Suprapubic skin (tissue), 4 donors: ENCODE measurements at places on chromosomes 7 and 10. TPM values are rescaled to one million over a fixed set of nuclear protein-coding genes. Genes with fewer than 3 reads are reported as not detected.

DNA sequence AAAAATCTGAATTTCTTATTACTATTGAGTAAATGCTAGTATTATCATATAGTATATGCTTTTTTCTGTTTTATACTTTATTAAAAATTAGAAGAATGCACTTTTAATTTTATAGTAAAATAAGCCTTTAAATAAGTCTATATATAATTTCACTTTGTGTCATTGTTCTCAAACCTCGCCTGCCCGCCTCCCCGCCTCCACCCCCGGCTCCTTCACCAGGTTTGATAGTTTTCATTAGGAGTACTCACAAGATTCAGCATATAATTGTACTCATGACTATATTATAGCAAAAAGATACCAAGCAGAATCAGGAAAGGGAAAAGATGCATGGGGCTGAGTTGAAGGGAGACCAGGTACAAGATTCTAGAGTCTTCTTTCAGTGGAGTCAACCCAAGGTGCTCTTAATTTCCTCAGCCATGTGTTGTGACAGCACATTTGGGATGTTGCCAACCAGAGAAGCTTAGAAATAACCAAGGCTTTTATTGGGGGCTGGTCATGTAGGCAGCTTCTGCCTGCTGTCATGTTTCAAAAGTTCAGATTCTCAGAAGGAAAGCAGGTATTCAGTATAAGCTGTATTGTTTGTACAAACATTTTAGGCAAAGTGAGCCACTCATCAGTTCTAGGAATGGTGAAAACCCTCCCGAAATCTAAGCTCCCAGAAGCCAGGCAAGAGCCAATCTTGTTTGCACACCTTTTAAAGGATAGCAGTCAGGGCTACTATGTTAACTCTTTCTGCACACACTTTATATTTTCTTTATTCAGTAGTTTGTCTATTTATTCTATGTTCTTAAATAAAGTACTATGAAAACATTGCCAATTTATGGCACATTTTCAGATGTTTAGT lies 12.3 kb downstream of the NHLRC2 start:
- H3K4me1 ChIP-seq = no peaks in the 10 kb centered on the region
- H3K36me3 ChIP-seq = peaks cover 3% of the 10 kb centered on the region
- H3K27me3 ChIP-seq = no peaks in the 10 kb centered on the region

- H3K27me3 ChIP-seq = no peaks in the 10 kb centered on the region
- H3K4me3 ChIP-seq = no peak overlapping the region
- peaks cover 2% of the 10 kb centered on the region for H3K4me1 ChIP-seq
- H3K27ac ChIP-seq = no peak overlapping the region
- H3K36me3 ChIP-seq = no peaks in the 10 kb centered on the region
These were observed 59.4 kb downstream of the MAD1L1 start for GRCh38 chr7:2173189-2173827.

GRCh38 chr7:152522571-152523067 lies 86.8 kb upstream of the KMT2C start:
- no peaks in the 10 kb centered on the region for H3K36me3 ChIP-seq
- peak overlapping the region; percentile 3 for H3K4me3 ChIP-seq
- no peak for DNase-seq
- peaks cover 20% of the 10 kb centered on the region for H3K4me1 ChIP-seq

LYZL2 gene
- not detected for total RNA-seq
